AG10803 (cell line): ENCODE measurements at places on chromosomes 12 and 14.

DNA sequence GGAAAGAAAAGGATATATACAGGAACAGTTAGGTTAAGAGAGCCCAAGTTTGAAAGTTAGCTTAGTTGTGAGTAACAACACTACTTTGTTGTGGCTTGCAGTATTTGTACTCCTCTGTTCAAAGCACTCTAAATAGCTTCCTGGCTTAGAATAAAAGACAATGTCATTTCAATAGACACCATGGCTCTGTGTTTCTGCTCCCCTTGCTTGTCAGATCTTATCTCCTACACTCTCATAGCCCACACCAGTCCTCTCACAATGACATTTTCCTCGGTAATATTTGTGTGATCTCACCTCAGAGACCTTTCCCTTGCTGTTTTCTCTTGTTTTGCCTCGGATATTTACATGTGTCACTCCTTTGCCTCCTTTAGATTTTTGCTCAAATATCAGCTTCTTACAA is 418.4 kb downstream of the MDGA2 start:
- no peak for DNase-seq

GRCh38 chr12:75976913-75977312 is 54.7 kb downstream of the PHLDA1 start:
- DNase-seq = no peak

GRCh38 chr14:75866970-75867369 is 114.8 kb downstream of the TGFB3 start:
- no peak for DNase-seq

DNA sequence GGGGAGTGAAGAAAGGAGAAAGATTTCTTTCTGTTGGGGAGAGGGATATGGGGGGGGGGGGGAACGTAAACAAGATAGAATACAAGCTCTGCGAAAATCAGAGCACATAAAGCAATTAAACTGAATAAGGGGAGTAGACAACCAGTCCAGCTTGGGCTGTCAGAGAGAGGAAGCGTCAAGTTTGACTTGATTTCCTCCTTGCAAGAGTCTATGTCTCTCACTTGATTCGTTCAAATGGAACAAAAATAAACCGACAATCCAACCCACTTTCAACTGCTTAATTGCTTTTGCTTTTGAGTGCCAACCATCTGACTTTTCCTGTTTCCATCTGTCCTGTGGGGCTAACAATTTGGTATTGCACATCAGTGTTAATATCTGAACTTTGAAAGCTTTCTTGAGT is 942 bp downstream of the SYT1 start:
- DNase-seq = no peak

DNA sequence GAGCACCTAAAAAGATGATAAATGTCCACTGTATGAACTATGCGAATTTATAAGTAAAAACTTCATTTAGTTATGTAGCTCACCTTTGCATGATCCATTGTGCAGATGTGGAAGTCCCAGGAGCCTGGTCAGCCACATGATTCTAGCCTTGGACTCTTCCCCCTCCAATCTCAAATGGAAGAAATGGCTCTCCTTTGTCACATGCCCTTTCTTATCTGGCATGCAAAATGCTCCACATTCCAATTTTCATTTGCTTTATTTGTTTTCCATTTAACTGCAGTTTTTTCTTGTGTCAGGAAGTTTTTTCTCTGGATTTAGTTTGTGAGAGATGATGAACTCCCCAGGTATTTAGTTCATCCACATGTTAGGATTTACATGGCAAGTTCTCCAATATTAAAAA is 73.8 kb downstream of the DYRK2 start:
- DNase-seq = no peak

- no peak for DNase-seq
These were observed 161.7 kb upstream of the RTL1 start for GRCh38 chr14:101065246-101065645.

DNA sequence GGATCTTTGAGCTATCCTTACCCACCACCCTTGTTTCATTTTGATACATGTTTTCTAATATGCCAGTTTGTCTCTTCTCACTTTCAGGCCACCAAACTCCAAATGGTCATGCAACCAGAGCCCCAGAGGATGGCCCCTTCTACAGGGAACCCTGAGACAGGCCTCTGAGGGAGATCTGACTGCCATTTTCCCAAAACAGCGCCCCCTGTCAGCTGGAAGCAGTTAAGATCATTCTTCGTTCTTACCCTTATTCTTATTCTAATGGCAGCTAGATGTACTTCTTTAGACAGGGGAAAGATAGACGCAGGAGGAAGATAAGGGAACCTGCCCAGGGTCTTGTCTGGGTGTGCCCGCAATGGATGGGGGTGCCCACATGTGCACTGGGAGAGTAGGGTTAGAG is 38.4 kb downstream of the C12orf56 start:
- no peak for DNase-seq

GRCh38 chr14:55133416-55133815 is 4.4 kb downstream of the LGALS3 start:
- DNase-seq = no peak

DNA sequence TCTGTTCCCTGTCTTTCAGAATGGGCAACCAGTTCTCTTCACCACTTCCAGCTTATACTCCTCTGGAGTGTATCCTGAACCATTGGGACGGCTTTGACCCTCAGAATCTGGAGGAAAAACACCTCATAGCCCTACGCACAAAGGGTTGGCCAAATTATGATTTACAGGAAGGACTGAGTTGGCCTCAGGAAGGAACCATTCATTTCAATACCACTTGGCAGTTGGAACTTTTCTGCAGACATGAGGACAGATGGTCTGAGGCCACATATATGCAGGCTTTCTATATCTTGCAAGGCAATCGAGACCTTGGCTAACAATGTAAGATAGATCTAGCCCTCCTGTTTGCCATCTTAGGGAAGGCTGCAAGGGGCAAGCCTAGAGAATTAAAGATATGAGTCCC is 24.0 kb downstream of the CLECL1 start:
- DNase-seq = no peak

GRCh38 chr12:77537663-77538062 is 293.0 kb upstream of the NAV3 start:
- DNase-seq = peak; percentile 49

DNA sequence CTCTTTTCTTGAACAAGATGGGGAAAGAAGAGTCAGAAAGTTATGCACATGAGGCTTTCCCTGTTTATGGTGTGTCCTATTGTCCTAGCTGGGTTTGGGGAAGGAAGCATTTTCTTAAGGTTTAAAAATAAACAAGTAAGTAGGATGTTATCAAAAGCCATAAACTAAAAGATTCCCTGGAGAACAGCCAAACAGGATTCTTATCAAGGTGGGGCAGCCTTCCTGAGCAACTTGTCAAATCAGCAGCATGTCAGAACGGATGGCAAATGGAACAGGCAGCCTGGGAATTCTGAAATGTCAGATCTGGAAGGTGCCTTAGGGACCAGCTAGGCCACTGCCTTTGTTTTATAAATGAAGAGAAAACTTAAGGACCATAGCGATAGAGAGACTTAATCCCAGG is 152.2 kb upstream of the RGS6 start:
- no peak for DNase-seq

DNA sequence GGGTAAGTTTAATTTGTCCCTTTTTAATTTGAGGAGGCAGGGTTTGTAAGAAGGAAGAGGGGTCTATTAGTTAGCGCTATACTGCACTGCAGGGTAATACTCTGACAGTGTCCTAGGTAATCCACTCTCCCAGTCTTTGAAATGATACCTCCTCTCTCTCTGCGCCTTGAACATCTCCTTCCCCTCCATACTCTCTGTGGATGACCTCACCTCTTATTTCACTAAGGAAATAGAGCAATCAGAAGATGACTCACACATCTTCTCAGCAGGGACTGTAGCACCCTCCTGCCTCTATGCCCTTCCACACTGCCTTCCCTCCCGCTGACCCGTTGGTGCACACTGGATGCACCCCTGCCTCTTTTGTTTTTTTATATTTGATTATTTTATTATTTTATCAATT is 94.2 kb downstream of the GRIP1 start:
- no peak for DNase-seq

- no peak for DNase-seq
These were observed 95.9 kb downstream of the SINHCAF start for GRCh38 chr12:31230004-31230403.

DNA sequence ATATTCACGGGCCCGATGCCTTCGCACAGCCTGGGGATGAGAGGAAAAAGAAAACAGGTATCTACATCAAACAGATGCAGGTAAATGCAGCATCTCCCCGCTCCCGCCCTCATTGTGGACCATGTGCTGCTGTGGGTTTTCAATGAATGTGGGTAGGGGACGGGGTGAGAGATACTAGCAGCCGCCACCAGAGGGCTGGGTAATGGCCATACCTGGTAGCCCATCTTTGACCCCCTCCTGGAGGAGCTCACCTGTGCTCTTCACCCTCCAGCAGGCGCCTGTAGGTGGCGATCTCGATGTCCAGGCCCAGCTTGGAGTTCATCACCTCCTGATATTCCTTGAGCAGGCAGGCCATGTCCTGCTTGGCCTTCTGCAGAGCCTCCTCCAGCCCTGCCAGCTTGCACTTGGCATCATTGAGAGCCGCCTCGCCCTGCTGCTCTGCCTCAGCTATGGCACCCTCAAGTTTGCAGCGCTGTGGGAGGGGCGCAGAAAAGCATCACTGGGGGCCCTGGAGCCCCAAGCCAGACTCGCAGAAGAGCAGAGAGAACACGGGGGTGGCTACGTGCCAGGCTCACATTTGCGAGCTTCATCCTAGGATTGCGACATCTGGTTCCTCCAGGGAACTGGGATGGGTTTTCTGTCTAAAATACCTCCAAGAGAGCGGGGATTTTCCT is 10.2 kb downstream of the KRT82 start:
- DNase-seq = peak; percentile 37

- DNase-seq = no peak
These were observed 23.9 kb downstream of the NCKAP1L start for GRCh38 chr12:54521293-54522060.

GRCh38 chr12:15996254-15996653 is 85.1 kb downstream of the DERA start:
- DNase-seq = peak; percentile 81

GRCh38 chr12:25269701-25270100 is 19.0 kb upstream of the KRAS start:
- DNase-seq = no peak

DNA sequence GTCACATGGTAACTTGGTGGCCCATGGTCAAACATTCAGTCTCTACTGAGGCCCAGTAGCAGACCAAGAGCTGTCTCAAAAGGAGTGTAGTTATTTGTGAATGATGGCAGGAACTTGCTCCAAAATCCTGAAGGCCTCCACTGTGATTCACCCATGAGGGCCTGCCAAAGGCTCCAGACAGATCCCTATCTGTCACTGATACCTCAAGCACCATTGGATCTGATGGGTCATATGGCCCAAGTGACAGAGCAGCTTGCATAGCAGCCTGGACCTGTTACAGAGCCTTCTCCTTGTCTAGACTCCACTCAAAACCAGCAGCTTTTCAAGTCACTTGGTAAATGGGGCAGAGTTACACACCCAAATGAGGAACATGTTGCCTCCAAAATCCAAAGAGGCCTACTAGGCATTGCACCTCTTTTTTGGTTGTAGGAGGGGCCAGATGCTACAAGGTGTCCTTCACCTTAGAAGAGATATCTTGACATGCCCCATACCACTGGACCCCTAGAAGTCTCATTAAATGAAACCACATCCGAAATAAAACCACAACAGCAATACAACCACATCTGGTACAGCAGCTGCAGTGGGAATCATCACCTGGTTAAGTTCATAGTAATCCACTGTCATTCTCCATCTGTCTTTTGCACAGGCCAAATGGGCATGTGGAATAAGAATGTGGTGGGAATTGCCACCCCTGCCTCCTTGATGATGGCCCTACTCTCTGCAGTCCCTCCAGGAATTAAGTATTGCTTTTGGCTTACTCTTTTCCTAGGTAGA is 150.4 kb upstream of the MAX start:
- peak; percentile 46 for DNase-seq

- DNase-seq = no peak
These were observed 28.3 kb downstream of the DUSP16 start for GRCh38 chr12:12534166-12534866.

- no peak for DNase-seq
These were observed 13.0 kb downstream of the TCP11L2 start for GRCh38 chr12:106315523-106315922.

DNA sequence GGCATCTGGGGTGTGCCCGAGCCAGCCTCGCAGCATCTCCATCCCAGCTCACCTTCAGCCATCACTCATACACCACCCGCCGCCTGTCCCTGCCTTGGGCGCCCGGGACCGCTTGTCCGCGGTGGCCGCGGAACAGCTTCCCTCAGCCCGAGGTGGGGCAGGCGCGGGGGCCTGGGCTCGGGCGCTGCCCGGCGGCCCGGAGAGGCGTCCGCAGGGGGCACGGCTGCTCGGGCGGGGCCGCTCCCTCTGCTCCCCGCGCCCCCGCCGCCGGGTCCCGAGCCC is 430 bp downstream of the SLC41A2 start:
- DNase-seq = no peak

- no peak for DNase-seq
These were observed 986.3 kb upstream of the TMEM132C start for GRCh38 chr12:127280393-127281275.

- DNase-seq = no peak
These were observed 18.7 kb upstream of the DGLUCY start for GRCh38 chr14:91095178-91095577.

DNA sequence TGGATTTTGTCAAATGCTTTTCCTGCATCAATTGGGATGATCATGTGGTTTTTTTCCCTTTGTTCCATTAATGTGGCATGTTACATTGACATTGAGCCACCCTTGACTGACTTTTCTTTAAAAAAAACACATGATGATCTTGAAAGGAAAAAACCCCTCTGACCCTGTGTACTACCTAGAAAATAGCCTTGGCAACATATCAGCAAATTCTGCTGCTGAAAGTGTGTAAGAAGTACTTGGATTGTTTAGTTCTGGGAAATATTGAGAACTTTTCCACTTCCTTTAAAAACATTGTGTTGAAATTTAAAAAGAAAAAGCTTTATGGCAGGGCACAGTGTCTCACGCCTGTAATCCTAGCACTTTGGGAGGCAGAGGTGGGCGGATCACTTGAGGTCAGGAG is 20.7 kb downstream of the ACACB start:
- no peak for DNase-seq

GRCh38 chr14:104424406-104425072 is 155.0 kb upstream of the C14orf180 start:
- no peak for DNase-seq
